Caco-2 (cell line): ENCODE measurements at places on chromosomes 2 and 18.

- DNase-seq: no peak
Observed at GRCh38 chr2:23545811-23546210, 160.8 kb downstream of the KLHL29 start.

DNA sequence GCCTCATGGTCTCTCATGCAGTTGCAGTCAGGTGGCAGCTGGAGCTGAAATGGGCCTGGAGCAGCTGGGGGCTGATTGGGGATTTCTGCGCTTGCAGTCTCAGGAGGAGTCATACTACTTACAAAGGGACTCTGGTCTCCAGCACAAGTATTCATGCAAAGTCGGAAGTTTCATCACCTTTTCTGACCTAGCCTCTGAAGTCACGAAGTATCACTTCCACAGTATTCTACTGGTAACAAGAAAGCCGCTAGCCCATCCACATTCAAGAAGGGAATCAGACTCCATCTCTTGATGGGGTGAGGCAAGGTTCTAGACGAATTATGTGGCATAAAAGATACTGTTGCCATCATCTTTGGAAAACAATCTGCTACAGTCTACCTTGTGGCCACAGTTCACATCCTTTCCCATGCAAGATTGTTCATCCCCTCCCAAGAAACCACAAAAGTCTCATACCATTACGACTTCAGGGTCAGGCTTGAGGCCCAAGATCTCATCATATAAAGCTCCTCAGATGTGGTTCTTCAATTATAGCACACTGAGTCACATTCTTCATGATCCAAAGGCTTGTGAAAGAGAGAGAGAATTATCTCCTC, 95.3 kb downstream of the SMC6 start:
- no peak for DNase-seq

DNA sequence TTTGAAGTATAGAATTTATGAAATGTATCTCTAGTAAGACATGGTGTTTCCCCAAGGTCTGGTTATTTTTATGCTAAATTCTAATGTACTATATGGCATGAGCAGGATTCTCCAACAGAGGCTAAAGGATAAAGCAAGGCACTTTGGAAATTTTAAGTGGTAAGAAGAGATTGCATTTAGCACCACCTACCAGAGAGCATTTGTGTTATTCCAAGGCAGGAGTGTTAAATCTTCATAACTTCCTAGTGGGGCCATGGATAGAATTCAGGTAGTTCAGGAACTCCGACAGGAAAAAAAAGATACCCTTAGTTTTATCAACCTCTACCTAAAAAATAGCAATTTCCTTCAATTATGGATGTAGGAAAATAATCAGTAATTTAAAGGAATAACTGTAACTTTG, 497.4 kb upstream of the CRIM1 start:
- no peak for DNase-seq

GRCh38 chr2:191597186-191597751, 80.7 kb upstream of the NABP1 start:
- DNase-seq: no peak

GRCh38 chr18:52190195-52190594, 149.8 kb upstream of the DCC start:
- no peak for DNase-seq

DNA sequence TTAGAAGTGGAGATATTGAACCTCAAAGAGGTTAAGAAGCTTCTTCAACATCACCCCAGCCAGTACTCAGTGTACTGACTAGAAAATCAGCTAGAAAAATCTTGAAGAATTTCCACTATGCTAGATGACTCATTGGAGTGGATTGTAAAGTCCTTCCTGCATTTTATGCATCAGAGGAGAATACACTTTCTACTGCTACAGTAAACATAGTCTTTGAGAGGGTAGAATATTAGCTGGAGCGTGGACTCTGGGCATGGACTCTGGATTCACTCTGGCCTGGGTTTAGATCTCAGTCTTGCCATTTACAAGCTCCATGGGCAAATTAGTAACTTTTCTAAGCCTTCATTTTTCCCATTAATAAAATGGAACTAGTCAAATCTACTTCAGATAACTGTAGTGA, 215.9 kb downstream of the IRS1 start:
- DNase-seq: no peak

DNA sequence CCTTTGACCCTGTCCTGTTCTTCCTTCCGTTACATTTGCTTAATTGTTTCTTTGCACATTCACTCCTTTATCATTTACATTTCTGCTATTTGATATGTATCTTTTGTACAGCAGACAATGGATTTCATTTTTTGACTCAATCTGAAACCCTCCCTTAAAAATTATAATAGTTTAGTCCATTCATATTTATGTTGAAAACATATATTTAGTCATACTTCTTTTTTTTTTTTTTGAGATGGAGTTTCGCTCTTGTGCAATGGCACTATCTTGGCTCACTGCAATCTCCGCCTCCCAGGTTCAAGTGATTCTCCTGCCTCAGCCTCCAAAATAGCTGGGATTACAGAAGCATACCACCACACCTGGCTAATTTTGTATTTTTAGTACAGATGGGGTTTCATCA, 95.3 kb upstream of the TGFA start:
- DNase-seq: no peak

- DNase-seq: no peak
Observed at GRCh38 chr18:28109781-28110560, 67.0 kb downstream of the CDH2 start.

GRCh38 chr18:50177294-50177992, 17.5 kb downstream of the MYO5B start:
- DNase-seq: no peak

- DNase-seq: no peak
Observed at GRCh38 chr2:134393075-134393461, 139.2 kb downstream of the MGAT5 start.

GRCh38 chr2:181446985-181447384, 10.2 kb upstream of the ITGA4 start:
- DNase-seq: no peak
